ENCODE measurements at places on chromosomes 2 and 18.
A peak's percentile ranks its signal among the peaks of the same experiment; 100 is the strongest.

DNA sequence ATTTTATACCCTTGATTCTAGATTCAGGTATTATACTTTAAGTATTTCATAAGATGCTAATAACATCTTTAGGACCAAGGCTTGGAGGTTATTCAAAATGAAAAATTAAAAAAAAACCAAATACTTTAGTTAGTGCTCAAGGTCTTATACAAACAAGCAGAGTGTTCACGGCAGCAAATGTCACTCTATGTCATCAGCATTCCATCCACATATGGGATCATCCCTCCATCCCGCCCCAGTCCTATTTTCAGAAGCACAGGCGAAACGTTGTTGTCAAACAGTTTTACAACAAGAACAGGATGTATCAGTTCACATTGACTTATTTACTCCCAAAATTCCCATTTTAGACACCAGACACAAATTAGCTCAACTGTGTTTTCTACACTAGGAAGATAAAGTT, 83.7 kb downstream of the DSEL start:
- DNase-seq: no peak

- DNase-seq: no peak
Measured at GRCh38 chr2:174183076-174183475, 65.3 kb downstream of the OLA1 start.

- no peak for DNase-seq
Measured at GRCh38 chr2:85994421-85994777, 105.6 kb upstream of the ST3GAL5 start.

DNA sequence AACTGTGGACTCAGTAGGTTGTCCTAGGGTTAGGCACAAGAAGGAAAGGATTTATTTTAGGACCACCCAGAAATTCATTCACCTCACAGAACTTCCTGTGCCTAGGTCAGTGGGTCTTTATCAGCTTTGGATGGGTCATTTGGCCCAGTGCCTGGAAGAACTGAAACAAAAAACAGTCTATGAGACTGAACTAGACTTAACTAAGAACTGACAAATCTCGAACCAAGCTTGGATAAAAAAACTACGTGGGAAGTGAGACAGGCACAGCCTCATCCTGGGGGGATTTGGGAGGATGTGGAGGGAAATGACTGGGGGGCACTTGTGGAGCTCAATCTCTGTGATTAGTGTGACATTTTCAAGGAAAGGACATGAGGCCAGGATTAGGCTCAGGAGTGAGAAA, 2.3 kb upstream of the OST4 start:
- no peak for DNase-seq

DNA sequence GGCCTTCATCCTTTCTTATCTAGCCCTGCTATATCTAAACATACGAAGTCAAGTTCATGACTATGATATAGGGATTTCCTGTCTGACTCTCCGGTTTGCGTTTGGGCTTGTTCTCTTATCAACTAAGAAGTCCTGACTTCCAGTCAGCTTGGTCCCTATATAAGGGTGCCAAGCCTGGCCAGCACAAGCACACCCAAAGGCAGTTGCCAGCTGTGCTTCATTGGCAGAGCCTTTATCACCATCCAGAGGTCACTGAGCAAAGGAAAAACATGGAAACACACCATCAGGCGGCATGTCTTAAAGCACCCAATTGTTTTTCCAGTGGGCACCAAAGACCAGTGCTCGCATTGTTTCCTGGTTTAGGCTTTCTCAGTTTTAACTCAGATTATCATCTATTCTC, 72.7 kb downstream of the FEZ2 start:
- no peak for DNase-seq

DNA sequence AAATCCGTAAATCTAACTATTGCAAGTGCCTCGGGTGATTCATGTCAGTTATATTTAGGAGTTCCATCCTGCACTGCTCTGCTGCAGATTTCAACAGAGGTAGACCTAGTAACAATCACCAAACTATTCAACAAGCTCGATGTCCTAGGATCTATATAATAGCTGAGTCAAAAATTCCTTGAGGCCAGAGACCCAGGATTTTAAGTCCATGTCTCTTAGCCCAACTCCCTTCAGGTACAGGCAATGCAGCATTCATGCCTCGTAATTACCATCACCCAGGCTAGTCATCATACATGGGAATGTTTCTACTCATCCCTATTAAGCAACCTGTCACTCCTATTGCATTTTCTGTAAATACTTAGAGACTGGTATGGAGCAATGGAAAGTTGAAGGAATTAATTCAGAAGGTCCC, 729 bp downstream of the TM4SF20 start:
- no peak for DNase-seq

DNA sequence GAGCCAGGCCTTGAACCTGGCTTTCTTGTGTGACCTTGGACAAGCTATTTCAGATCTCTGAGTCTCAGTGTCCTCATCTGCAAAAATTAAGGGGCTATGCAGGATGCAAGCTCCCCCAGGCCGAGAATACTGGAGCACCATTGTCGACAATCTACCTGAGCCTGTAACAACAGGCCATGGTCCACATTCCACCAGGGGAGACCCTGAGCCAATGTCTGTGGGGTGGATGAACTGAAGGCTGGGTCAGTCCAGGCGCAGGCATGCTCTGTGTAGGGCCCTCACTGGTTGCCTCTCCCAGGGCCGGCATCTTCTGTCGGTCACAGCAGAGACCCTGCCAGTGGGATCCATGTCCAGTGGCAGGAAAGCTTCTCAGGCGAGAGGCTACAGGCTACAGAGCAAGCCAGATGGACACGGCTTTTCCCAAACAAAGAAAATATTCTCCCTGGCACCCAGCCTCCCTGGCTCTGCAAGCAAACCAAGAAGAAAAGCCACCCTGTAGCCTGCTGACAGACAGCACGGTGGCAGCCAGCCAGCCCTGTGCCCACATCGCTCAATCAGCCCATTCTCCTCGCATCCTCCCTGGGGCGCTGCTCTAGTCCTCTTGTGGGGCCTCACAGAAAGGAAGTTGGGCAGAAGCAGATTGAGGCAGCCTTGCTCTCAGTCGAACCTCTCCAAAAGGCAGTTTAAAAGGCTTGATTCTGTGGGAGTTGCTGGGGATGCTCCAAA, 48.7 kb upstream of the FZD7 start:
- peak; percentile 30 for DNase-seq

DNA sequence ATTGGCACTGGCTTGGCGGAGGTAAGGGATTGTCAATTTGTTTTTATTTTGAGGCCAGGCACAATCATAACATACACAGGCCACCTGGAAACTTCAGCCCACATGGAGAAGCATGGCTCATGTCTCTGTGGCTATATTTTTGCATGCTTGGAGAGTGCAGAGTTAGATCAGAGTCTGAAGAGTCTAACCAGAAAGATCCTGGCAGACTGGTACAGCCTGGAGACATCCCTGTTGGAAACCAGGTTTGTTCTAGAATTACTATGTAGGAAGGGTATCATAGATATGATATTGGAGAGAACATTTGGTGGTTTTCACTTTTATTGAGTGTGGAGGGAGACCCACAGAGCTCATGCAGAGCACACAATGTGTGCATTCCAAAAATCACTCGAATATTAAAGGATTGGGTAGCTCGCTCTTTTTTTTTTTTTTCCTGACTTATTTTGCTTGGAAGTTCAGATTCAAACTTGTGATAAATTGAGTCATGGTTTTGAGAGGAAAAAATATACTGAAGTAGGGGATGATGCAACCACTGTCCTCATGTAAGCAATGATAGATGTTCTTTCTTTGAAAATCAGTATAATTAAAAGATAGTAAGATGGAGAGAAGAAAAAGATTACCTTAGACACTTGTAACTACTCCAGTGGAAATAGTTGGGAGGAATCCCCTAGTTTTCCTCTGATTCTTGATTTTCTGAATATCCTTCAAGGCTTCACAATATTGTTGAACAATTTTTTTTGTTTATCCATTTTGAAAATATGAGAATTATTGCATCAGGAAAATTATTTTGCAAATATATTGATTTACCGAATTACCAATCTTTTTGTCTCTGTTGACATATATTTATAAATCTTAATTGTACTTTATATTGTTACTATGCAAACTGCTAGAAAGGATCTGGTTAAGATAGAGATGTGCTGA, 185.7 kb upstream of the ZEB2 start:
- peak; percentile 48 for DNase-seq

DNA sequence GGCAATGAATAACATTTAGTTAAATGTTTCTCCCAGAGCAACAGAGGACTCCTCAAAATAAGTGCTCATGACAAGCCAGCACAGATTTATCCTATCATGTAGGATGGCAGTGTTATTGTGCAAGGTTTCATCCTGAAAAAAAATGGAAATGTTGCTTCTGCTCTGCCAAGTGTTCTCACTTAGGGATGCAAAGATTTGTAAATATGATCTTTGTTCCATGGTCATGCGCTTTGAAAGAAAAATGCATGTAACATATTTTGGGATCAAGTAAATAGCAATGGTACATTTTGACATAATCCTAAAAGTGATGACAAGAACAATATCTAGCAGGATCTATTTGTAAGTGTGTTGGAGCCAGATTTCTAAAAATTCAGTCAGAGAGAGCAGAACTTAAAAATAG, 229.5 kb upstream of the CCDC150 start:
- no peak for DNase-seq

GRCh38 chr2:168171059-168171762, 76.2 kb downstream of the STK39 start:
- DNase-seq: no peak

GRCh38 chr2:189487283-189488007, 46.2 kb downstream of the WDR75 start:
- DNase-seq: no peak

DNA sequence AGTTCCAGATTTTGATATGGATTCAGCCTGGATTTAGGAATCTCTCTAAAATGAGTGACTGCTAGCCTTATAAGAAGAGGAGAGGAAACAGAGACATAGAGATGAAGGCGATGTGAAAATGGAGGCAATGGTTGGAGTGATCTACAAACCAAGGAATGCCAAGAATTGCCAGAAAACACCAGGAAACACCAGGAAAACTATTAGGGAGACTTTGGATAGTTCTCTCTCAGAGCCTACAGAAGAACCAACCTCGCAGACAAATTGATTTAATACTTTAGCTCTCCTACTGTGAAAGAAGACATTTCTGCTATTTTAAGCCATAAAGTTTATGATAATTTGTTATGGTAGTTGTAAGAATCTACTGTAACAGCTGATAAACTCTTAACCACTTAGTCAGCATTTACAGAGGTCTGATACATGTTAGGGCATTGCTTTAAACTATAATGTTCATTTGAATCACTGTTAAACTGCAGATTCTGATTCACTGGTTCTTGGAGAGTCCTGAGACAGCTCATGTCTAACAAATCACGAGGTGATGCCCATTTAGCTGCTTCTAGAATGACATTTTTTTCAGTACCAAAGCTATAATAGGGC, 1702.6 kb upstream of the LRRTM1 start:
- DNase-seq: peak; percentile 61

GRCh38 chr2:55163274-55163721, 68.8 kb downstream of the CLHC1 start:
- DNase-seq: no peak

DNA sequence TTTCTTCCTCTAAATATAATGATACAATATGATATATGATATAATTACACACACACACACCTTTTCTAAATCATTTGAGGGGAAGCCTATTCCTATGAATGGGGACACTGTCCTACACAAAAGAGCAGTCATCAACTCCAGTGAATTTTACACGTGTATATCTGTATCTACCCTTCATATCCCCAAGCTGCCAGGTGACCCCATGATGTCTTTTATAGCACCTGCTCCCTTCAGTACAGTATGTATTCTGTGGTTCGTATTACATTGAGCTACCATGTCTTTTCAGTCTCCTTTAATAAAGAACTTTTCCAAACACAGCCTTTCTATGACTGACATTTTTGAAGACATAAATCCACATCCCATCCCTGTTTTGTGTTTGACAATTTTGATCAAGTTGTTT, 19.0 kb downstream of the TBC1D8 start:
- no peak for DNase-seq

GRCh38 chr2:109660046-109660860, 46.1 kb downstream of the SOWAHC start:
- no peak for DNase-seq

DNA sequence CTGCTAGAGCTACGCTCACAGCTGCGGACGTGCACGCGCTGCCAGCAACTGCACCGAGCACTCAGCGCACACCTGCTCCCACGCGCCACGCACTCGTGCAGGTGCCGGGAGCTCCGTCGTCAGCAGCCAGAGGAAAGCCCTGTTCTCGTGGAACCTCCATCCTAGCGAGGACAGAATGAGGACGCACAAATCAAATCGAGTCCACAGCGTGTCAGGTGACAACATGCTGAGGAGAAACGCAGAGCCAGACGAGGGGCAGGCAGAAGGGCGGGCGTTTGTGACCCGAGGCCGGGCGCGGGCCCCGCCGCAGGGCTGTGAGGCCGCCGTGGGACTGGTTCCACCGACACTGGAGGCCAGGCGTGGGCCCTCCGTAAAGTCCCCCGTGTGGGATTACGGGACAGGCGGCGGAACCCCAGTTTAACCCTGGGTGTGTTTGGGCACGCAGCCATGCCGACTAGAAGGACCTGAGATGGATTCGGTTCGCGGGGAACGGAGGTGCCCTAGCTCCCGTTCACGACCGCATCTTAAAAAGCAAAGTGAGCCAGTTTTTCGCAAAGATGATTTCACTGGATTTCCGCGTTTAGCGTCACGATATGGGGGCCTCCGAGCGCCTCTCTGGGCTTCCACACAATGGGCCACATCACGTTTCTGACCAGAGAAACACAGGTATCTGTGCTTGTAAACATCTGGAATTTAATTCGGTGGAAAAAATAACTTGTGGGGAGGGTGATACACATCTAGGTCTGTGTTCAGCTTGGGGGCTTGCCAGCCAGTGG, 26.9 kb upstream of the ALKAL2 start:
- no peak for DNase-seq

DNA sequence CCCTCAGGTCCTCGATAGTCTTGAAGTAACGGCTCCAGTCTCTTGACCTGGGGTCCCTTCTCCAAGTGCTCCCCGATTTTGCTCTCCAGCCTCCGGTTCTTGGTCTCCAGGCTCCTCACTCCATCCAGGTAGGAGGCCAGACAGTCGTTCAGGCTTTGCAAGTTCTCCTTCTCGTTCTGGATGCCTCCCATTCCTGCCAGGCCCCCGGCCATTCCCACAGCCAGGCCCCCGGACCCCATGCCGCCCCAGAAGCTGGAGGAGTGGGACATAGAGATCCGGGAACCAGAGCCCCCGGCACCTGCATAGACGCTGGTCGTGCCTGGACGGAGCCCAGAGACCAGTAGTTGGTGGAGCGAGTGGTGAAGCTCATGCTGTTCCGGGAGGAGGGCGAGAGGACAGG, 29.0 kb upstream of the RAB31 start:
- DNase-seq: no peak
